Activated CD4-positive, alpha-beta T cell treated with anti-CD3 and anti-CD28 coated beads for 36 hours (primary cell): ENCODE measurements at places on chromosomes 16 and 17.
A peak's percentile ranks its signal among the peaks of the same experiment; 100 is the strongest.

DNA sequence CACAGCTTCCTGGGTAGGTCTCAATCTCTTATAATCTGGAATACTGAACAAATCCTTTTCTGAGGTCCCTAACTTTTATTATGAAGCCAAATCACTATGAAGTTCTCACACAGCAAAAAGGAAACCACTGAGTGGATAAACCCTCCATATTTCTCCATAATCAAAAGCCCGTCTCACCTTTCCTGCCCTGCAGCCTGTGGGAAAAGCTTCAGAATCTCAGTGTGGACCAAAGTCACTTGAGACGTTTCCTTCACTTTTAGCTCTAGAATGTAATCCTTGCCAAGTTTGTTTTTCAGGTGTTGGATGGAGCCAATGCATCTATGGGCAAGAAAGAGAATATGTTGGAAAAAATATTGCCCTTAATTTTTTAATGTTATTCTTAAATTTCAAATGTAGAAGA lies 22.0 kb upstream of the ABCA9 start:
- no peak overlapping the region for H3K27ac ChIP-seq
- no peaks in the 10 kb centered on the region for H3K27me3 ChIP-seq
- DNase-seq: no peak
- H3K4me3 ChIP-seq: no peak overlapping the region
- peaks cover 2% of the 10 kb centered on the region for H3K36me3 ChIP-seq
- H3K4me1 ChIP-seq: no peaks in the 10 kb centered on the region

GRCh38 chr16:57137566-57138273 lies 45.3 kb downstream of the CPNE2 start:
- no peaks in the 10 kb centered on the region for H3K27me3 ChIP-seq
- no peak overlapping the region for H3K4me3 ChIP-seq
- no peak overlapping the region for H3K27ac ChIP-seq
- DNase-seq: no peak
- H3K36me3 ChIP-seq: no peaks in the 10 kb centered on the region
- peaks cover 57% of the 10 kb centered on the region for H3K4me1 ChIP-seq

DNA sequence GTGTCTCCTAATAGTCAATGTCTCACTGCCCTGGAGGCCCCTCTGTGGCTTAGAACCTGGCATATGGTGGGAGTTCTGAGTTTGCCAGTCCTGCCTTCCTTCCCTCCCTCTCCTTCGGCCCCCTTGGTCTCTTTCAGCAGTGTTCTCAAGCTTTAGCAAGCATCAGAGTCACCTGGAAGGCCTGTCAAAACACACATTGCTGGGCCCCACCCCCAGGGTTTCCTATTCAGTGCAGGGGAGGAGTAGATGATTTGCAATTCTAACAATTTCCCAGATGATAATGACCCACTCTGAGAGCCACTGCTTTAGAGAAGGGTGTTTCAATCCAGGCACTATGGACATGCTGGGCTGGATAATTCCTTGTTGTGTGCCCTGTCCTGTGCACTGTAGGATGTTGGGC lies 26.4 kb upstream of the TMEM220 start:
- H3K4me1 ChIP-seq: no peaks in the 10 kb centered on the region
- H3K27me3 ChIP-seq: no peaks in the 10 kb centered on the region
- no peaks in the 10 kb centered on the region for H3K36me3 ChIP-seq
- no peak overlapping the region for H3K4me3 ChIP-seq
- no peak overlapping the region for H3K27ac ChIP-seq

DNA sequence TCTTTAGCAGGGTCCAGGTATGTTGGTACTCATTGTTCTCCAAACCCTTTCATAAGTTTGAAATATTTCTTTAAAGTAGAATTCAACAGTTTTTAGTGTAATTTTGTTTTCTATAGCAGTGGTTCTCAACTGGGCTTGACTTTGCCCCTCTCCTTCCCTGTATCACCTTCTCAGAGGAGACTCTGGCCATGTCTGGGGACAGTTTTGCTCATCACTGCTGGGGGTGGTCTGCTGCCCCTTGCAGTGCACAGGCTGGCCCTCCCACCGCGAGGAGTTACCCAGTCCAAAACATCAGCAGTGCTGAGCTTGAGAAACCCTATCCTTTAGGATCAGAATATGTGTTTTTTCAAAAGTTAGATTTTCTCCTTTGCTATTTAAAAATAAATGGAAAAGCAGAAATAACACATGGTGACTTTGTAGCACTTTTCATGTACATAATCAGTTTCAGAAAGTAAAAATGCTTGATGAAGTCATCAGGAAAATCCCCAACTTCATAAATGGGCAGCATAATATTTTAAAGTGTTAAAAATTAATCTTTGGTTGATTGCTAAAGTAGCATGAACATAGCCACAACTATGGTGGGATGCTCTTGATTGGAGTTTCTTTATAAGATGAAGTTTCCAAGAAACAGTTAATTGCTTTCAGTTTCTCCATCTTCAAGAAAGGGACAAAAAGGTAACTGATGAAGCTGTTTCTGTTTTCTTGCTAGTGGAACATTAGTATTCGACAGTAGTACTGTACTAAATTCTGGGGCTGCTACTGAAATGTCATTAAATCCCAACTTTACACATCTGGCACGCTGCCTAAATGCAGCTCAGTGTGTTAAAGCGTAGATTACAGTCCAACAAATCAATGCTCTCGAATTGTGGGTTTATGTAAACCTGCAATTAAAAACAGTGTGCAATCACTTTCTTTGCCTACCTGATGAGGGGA lies 70.3 kb downstream of the NETO2 start:
- no peak overlapping the region for H3K27ac ChIP-seq
- no peaks in the 10 kb centered on the region for H3K36me3 ChIP-seq
- no peak for DNase-seq
- peaks cover 17% of the 10 kb centered on the region for H3K4me1 ChIP-seq
- peaks cover 2% of the 10 kb centered on the region for H3K27me3 ChIP-seq

DNA sequence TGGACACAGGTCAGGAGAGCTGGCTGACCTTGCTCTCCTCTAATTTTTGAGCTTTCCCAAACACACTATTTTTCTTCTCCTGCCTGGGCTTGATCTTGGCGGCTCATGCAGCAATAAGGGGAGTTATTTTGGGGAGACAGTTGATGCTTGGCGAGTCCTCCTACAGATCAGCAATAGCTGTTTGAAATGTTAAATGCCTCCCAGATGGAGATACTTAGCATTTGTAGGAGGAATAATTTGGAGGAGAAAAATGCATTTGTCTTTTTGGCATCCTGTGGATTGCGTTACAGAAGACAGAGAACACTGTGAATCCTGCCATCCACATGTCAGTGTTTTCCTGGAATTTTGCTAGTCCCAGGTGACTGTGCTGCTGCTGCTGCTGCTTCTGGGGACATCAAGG lies 328.0 kb upstream of the XYLT1 start:
- H3K4me1 ChIP-seq: no peaks in the 10 kb centered on the region
- peaks cover 7% of the 10 kb centered on the region for H3K27me3 ChIP-seq
- no peaks in the 10 kb centered on the region for H3K36me3 ChIP-seq

DNA sequence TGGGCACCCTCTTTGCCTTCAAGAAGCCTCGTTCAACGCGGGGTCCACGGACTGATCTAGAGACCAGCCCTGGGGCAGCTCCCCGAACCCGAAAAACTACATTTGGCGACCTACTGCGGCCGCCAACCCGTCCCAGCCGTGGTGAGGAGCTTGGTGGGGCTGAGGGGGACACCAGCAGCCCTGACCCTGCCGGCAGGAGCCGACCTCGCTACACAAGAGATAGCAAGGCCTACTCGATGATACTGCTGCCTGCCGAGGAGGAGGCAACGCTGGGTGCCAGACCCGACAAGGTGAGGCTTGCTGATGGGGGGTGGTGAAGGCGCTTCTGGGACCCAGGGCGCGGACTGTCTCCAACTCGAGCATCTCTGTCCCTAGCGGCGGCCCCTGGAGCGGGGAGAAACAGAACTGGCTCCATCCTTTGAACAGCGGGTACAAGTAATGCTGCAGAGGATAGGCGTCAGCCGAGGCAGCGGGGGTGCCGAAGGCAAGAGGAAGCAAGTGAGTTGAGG lies 5.6 kb downstream of the ACD start:
- DNase-seq: no peak
- H3K27me3 ChIP-seq: no peaks in the 10 kb centered on the region
- H3K4me1 ChIP-seq: peaks cover 14% of the 10 kb centered on the region
- H3K36me3 ChIP-seq: peaks cover 44% of the 10 kb centered on the region

GRCh38 chr16:81792828-81793227 lies 13.7 kb downstream of the PLCG2 start:
- DNase-seq: no peak
- no peaks in the 10 kb centered on the region for H3K36me3 ChIP-seq
- no peaks in the 10 kb centered on the region for H3K27me3 ChIP-seq
- peaks cover 4% of the 10 kb centered on the region for H3K4me1 ChIP-seq

DNA sequence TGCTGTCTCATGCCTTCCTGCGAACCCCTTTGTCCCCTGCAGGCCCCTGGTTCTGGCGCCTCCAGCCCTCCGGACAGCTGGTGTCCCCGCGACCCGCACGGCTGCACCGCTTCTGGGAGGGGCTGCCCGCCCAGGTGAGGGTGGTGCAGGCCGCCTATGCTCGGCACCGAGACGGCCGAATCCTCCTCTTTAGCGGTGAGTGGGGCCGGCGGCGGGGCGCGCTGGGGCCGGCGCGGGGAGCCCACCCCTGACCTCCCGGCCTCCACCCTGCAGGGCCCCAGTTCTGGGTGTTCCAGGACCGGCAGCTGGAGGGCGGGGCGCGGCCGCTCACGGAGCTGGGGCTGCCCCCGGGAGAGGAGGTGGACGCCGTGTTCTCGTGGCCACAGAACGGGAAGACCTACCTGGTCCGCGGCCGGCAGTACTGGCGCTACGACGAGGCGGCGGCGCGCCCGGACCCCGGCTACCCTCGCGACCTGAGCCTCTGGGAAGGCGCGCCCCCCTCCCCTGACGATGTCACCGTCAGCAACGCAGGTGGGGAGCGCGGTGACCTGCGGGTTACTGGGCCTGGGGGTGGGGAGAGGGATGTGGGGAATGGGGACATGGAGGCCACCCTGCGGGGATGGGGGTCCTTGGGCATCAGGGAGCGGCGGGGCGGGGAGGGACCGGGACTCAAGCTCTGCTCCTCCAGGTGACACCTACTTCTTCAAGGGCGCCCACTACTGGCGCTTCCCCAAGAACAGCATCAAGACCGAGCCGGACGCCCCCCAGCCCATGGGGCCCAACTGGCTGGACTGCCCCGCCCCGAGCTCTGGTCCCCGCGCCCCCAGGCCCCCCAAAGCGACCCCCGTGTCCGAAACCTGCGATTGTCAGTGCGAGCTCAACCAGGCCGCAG lies 7.1 kb upstream of the IL32 start:
- H3K4me3 ChIP-seq: peak overlapping the region; percentile 84
- H3K27me3 ChIP-seq: no peaks in the 10 kb centered on the region
- H3K4me1 ChIP-seq: peaks cover 62% of the 10 kb centered on the region
- DNase-seq: peak; percentile 78
- H3K36me3 ChIP-seq: peaks cover 13% of the 10 kb centered on the region
- peak overlapping the region; percentile 72 for H3K27ac ChIP-seq

GRCh38 chr17:61668486-61668885 lies 77.5 kb upstream of the NACA2 start:
- no peak overlapping the region for H3K27ac ChIP-seq
- no peak overlapping the region for H3K4me3 ChIP-seq
- DNase-seq: no peak
- no peaks in the 10 kb centered on the region for H3K36me3 ChIP-seq
- H3K27me3 ChIP-seq: peaks cover 7% of the 10 kb centered on the region

GRCh38 chr16:1374418-1375297 lies 22.9 kb downstream of the GNPTG start:
- H3K27me3 ChIP-seq: no peaks in the 10 kb centered on the region
- H3K4me1 ChIP-seq: peaks cover 12% of the 10 kb centered on the region
- no peak for DNase-seq
- H3K4me3 ChIP-seq: no peak overlapping the region
- peaks cover 4% of the 10 kb centered on the region for H3K36me3 ChIP-seq

DNA sequence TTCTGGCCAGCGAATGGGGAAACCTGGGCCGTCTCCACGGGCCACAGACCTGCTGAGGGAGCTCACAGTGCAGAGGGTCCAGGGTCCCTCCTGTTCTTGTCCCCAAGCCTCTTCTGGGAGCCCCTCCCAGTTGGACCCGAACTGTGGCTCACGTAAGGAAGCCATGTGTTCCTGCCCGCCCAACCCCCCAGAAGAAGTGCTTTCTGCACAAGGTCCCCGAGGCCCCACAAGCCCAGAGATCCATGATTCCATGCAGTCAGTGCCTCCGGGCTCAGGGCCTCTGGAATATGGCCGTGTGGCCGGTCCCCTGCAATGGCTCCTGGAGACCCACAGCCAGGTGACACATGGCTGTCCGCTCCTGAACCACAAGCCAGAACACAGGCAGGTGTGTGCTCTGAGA lies 272.4 kb downstream of the C16orf95 start:
- no peaks in the 10 kb centered on the region for H3K36me3 ChIP-seq
- no peak for DNase-seq
- H3K4me3 ChIP-seq: no peak overlapping the region
- peaks cover 10% of the 10 kb centered on the region for H3K27me3 ChIP-seq

DNA sequence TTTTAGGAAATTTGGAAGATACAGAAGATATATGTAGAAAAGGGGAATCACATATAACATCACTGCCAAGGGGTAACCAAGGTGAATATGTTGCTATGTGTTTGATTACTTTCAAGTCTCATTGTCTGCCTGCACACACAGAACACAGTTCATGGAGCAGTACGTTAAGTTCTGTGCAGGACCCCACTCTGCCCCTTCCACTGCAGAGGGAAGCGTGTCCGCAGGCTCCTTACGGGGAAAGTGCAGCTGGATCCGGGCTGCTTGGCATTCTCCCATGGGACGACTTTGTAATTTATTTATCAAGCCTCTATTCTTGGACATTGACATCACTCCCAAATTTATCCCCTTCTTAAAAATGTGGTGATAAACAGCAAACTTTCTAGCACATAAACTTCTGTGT lies 226.8 kb downstream of the FOXL1 start:
- DNase-seq: no peak
- no peaks in the 10 kb centered on the region for H3K4me1 ChIP-seq
- no peaks in the 10 kb centered on the region for H3K36me3 ChIP-seq

- H3K4me1 ChIP-seq: no peaks in the 10 kb centered on the region
- DNase-seq: no peak
- H3K27me3 ChIP-seq: peaks cover 14% of the 10 kb centered on the region
- no peak overlapping the region for H3K27ac ChIP-seq
- no peaks in the 10 kb centered on the region for H3K36me3 ChIP-seq
Observed at GRCh38 chr17:60095830-60096229, 17.1 kb upstream of the HEATR6 start.

DNA sequence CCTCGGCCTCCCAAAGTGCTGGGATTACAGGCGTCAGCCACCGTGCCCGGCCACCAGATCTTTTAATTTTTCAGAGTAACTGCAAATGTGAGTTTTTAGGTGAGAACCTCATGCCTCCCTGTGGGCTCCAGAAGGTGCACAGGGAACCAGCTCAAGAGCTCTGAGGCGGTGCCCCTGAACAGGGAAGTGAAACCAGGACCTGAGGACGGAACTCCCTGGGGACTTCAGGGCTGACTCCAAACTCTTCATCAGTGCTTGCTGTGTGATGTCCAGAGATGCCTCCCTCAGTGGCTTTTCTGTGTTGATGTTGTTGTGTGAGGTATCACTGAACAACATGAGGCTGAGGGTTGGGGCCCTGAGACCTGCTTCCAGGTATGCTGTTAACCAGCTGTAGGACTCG lies 23.8 kb downstream of the SLC12A3 start:
- H3K4me3 ChIP-seq: no peak overlapping the region
- H3K4me1 ChIP-seq: no peaks in the 10 kb centered on the region
- H3K27me3 ChIP-seq: no peaks in the 10 kb centered on the region
- no peak overlapping the region for H3K27ac ChIP-seq
- DNase-seq: no peak
